ENCODE measurements at places on chromosomes 4 and X.

DNA sequence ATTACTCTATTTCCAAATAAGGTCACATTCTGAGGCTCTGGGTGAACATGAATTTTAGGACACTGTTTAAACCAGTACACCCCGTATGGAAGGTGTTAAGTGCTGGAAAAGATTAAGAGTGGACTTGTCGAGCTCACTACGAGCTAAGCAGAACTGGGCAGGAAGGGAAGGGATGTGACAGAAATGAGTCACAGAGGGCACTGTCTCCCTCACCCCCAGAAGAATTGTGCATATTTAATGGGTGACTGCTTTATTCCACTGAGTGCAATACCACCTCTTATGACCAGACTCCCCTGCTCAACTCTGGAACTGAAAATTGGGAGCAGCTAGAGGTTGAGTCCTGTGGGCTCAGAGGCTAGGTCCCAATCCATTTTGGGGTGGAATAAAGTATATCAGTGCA, 187.4 kb upstream of the RPS6KA3 start:
- no peak for DNase-seq

GRCh38 chr4:175412746-175413145, 399.3 kb downstream of the GPM6A start:
- DNase-seq, result no peak

GRCh38 chrX:80485543-80485942, 65.3 kb downstream of the TENT5D start:
- no peak for DNase-seq

DNA sequence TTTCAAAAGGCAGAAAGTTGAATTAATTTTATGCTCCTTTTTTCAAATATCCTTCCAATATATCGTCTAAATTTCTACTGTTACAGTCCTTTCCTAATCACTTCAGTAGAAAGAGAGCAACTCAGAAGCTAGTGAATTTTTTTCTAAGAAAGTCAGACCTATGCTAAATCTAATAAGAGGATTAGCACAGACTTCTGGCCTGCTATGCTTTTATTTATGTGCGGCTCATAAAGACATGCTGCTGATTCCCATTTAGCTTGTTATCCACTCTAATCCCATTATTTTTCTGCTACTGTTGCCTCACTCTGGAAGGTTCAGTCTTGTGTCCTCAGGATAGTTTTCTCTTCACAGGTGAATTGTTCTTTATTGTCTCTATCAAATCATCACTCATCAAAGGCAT, 473.5 kb upstream of the FAM241A start:
- no peak for DNase-seq

- no peak for DNase-seq
Observed at GRCh38 chrX:65203545-65203944, 227.3 kb upstream of the ZC4H2 start.
